ENCODE measurements at places on chromosomes 4 and X.
A peak's percentile ranks its signal among the peaks of the same experiment; 100 is the strongest.

GRCh38 chr4:37653601-37654000 lies 32.6 kb downstream of the RELL1 start:
- no peak for DNase-seq

DNA sequence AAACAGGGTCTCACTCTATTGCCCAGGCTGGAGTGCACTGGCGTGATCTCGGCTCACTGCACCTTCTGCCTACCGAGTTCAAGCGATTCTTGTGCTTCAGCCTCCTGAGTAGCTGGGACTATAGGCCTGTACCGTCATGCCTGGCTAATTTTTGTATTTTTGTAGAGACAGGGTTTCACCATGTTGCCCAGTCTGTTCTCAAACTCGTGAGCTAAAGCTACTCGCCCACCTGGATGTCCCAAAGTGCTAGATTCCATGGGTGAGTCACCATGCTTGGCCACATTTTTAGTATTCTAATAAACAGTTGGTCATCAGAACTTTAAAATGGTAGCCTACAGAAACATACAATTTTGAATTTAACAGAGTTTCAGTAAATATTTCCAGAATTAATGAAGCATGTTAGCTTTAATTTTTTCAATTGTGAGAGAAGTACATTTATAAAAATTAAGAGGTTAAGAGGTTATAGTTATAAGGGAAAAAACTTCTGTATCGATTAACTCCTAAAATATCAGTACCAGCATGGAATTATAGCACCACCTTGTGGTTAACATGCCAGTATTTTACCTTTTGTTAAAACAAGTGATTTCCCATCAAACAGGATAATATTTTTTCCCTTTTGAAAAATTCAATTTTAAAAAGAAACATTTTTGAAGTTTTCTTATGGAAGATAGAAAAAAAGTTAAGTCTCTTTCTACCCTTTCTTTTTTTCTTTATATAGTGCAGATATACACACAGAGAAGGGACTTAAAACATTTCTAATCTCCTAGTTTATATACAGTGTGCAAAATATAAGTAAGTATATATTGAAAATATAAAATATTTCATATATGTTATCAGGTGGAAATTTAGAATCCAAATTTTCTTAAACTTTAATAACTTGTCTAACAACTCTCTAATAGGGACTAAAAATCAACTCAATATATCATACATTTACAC lies 35.4 kb downstream of the CEP44 start:
- DNase-seq = no peak

- no peak for DNase-seq
Observed at GRCh38 chr4:128596115-128596514, 213.4 kb upstream of the JADE1 start.

DNA sequence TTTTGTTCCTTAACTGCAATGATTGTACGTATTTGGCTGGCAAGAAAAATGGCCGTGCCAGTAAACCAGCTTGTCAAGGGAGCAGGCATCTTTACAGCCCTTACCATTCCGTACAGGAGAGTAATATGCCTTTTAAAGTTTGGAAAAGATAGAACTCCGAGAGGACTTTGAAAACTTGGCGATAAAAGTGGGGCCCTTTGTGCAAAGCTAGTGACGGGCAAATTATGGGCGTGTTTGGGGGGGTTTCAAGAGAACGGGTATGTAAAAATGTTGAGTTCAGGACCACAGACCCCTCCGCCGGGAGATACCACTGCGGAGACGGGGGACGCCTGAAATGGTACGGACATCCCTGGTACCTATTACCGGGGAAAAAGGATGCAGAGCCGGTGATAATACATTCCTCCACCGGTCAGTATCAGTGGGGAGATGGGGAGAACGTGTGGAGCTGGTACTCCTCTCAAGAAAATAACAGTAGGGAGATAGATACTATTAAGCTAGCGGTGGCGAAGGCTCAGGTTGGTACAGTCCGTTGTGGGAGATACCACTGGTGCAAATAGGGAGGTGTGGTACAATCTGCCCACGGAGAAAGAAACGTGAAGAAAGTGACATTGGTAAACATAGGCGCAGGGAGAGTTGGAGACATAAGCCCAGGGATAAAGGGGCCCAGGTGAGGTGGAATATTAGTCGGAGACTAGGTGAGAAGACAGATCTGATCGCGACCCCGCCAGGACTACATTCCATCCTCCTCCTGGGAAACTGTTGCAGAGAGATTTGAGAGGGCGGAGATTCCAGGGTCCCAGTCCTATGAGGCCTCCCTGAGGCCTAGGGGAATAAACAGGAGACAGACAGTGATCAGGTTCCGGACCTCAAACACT lies 14.5 kb downstream of the SPACA5 start:
- peak; percentile 23 for DNase-seq

Measured in NCI-H510A (cell line).